Activated T-helper 17 cell treated with anti-CD3 and anti-CD28 coated beads, Interleukin-2, amount 50 U/mL, for 72 hours (primary cell): ENCODE measurements at places on chromosomes 1 and 21. TPM values are rescaled to one million over a fixed set of nuclear protein-coding genes. Genes with fewer than 3 reads are reported as not detected.

The SYTL1 gene
- total RNA-seq: 43.4 TPM

The UQCRHL gene
- 2.2 TPM for total RNA-seq

The DOP1B gene
- total RNA-seq: 13.6 TPM

DNA sequence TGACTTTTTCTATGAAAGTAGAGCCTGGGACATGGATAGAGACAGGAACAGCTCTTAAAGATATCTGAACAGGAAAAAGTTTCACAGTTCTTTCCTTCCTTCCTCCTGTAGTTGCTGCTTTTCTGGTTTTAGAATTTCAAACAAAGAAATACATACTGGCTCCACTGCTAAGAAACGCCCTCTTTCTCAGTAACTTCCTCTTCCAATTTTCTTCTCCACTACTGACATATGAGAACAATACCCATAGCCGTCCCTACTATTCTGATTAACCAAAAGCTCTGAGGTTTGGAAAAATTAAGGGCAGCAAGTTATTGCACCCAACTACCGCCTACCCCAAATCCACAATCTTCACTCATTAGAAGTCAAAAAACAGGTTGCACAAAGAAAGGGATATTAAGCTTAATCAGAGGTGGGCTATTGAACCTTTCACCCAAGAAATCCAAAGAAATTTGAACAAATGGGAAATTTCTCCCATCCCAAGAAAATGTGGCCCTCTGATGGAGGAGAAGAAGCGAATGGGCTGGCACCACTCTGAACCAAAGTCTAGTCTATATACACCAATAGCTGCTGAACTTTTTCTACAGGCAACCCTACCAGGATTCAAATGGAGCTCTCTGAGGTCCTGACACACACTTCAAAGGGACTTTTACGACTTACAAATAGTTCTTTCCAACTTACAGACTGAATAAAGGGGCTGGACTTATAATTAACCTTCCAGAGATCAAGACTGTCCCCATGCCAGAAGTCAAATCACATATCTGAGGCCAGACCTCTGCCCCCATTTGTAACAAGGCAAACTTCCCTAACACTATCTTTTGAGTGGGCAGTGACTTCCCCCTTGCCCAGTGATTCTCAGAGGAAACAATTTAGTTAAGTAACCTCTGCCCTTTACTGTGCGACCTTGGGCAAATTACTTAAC is 1.7 kb downstream of the WASF2 start:
- ATAC-seq: no peak

GRCh38 chr1:201894343-201895119 is 5.8 kb downstream of the SHISA4 start:
- no peak for ATAC-seq
